ENCODE measurements at places on chromosomes 12 and 14. TPM values are rescaled to one million over a fixed set of nuclear protein-coding genes. Genes with fewer than 3 reads are reported as not detected.

GRCh38 chr14:24054324-24054641 lies 2.5 kb downstream of the CARMIL3 start:
- DNase-seq, result no peak
- no peak overlapping the region for H3K27ac ChIP-seq
- H3K27me3 ChIP-seq, result peaks cover 5% of the 10 kb centered on the region
- H3K36me3 ChIP-seq, result no peaks in the 10 kb centered on the region
- no peak overlapping the region for H3K4me3 ChIP-seq
- no peaks in the 10 kb centered on the region for H3K4me1 ChIP-seq

- DNase-seq, result no peak
- H3K27me3 ChIP-seq, result peaks cover 100% of the 10 kb centered on the region
- no peak overlapping the region for H3K27ac ChIP-seq
- H3K4me1 ChIP-seq, result peaks cover 9% of the 10 kb centered on the region
- no peak overlapping the region for H3K4me3 ChIP-seq
- H3K36me3 ChIP-seq, result no peaks in the 10 kb centered on the region
Measured at GRCh38 chr12:53994264-53995001, 5.5 kb upstream of the HOXC9 start.

GRCh38 chr12:131635491-131636122 lies 75.3 kb upstream of the SFSWAP start:
- no peak for DNase-seq
- H3K27me3 ChIP-seq, result no peaks in the 10 kb centered on the region
- H3K27ac ChIP-seq, result no peak overlapping the region
- no peaks in the 10 kb centered on the region for H3K36me3 ChIP-seq

DNA sequence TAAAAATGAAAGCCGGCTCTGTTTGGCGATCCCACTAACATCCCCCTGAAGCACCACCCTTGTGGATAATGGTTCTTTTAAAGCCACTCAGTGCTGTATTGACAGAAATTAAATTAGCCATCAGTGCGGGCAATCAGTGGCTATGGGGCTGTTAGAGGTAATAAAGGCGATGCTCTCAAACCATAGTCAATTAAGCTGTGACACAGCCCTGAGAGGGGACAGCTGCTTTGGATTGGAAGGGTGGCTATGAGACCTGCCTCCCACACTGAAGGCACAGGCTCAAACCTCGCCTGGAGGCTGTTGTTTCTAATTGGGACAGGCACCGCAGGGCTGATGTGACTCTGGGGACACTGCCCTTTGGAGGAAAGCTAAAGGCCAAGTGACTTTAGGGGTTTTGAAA lies 562.2 kb downstream of the VRK1 start:
- H3K27me3 ChIP-seq, result no peaks in the 10 kb centered on the region
- H3K27ac ChIP-seq, result no peak overlapping the region
- no peak overlapping the region for H3K4me3 ChIP-seq
- H3K36me3 ChIP-seq, result no peaks in the 10 kb centered on the region
- DNase-seq, result no peak
- H3K4me1 ChIP-seq, result no peaks in the 10 kb centered on the region

Gene PPP1R1A
- not detected for total RNA-seq

- no peaks in the 10 kb centered on the region for H3K36me3 ChIP-seq
- H3K27me3 ChIP-seq, result no peaks in the 10 kb centered on the region
- H3K4me1 ChIP-seq, result peaks cover 24% of the 10 kb centered on the region
- peak; percentile 65 for DNase-seq
Measured at GRCh38 chr14:69715725-69716477, 51.0 kb upstream of the SRSF5 start.

DNA sequence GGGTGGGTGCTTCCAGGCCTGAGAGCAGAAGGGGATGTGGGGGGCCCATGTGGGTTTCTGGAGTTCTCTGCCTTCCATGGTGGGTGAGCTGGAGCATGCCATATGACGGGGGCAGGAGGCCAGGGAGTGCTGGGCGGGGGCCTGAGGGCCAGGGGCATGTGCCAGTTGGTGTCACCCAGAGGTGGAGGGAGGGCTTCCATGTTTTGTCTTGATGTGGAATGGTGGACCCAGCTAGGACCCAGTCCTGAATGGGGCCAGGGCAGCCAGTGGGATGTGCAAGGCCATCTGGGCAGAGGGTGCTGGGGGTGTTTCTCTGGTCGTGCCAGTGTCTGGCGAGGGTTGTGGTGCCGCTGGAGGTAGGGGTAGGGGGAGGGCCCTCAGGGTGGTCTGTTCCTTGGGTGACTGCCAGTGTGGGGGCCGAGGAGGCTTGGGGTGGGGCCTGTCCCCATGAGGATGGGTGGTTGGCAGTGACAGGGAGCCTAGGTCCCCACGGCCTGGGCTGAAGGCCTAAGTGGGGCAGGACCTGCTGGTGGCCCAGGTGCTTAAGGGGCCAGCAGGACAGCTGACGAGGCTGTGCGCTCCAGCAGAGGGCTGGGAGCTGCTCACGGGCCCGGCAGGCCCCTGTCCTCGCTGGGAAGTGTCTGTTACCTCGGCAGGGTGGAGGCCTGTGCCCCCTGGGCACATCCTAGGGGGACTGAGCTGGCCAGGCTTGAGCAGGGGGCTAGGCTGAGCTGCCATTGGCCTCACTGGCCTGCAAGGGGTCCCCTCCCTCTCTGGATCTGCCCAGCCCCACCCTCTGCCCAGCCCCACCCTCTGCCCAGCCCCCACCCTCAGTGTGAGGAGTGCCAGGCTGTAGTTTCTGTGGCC lies 26.8 kb downstream of the CEP170B start:
- H3K27ac ChIP-seq, result no peak overlapping the region
- no peaks in the 10 kb centered on the region for H3K27me3 ChIP-seq
- DNase-seq, result peak; percentile 16
- no peaks in the 10 kb centered on the region for H3K4me1 ChIP-seq

DNA sequence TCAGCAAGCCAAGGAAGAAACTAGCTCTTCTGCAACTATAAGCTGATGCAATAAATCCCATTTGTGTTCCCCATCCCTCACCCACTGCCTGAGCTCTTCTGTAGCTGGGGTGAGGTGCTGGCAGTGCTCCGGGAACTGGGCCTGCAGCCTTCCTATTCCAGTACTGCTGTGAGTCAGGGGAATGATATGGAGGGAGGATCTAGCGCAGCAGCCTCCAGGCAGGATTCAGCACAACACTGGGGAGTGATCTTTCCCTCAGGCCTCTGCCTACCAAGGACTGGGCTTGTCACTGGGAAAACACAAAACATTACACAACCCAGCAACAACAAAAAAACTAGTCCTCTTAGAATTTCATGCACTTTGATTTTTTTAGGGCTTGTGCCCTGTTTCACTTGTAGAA lies 58.7 kb downstream of the ST8SIA1 start:
- no peak overlapping the region for H3K4me3 ChIP-seq
- H3K4me1 ChIP-seq, result no peaks in the 10 kb centered on the region
- no peaks in the 10 kb centered on the region for H3K27me3 ChIP-seq

DNA sequence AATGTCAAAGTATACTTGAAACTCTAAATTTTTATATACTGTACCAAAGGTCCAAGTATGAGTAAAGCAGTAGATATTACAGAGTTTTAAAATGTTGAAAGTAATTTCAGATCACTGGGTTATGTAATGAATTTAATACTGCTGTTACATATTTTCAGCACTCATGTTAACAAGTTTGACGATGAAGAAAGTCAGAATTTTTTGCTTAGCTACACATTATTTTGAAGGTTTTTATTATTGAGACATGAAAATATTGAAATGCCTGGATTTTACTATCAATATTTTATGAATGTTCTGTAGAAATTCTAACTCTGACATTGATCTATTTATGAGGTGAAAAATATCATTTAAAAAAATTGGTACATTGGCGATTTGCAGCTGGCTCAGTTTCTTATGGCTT lies 1030.3 kb downstream of the FSCB start:
- no peaks in the 10 kb centered on the region for H3K27me3 ChIP-seq
- DNase-seq, result no peak
- no peak overlapping the region for H3K4me3 ChIP-seq
- no peaks in the 10 kb centered on the region for H3K36me3 ChIP-seq
- no peak overlapping the region for H3K27ac ChIP-seq

Gene ZFC3H1
- total RNA-seq, result 38.8 TPM

- H3K36me3 ChIP-seq, result peaks cover 4% of the 10 kb centered on the region
- H3K27me3 ChIP-seq, result peaks cover 56% of the 10 kb centered on the region
- no peak overlapping the region for H3K27ac ChIP-seq
Measured at GRCh38 chr12:49093792-49094159, 825 bp downstream of the DHH start.

GRCh38 chr12:4440187-4440941 lies 5.3 kb downstream of the FGF6 start:
- no peaks in the 10 kb centered on the region for H3K4me1 ChIP-seq
- no peak overlapping the region for H3K27ac ChIP-seq
- peak; percentile 4 for DNase-seq
- H3K27me3 ChIP-seq, result no peaks in the 10 kb centered on the region
- no peak overlapping the region for H3K4me3 ChIP-seq

Gene C14orf39
- total RNA-seq, result not detected

Gene KRT71
- not detected for total RNA-seq

Gene LIN7A
- total RNA-seq, result 1.8 TPM

Gene KRT6A
- not detected for total RNA-seq

Gene REM2
- 0.30 TPM for total RNA-seq

Gene OVCH1
- total RNA-seq, result not detected

DNA sequence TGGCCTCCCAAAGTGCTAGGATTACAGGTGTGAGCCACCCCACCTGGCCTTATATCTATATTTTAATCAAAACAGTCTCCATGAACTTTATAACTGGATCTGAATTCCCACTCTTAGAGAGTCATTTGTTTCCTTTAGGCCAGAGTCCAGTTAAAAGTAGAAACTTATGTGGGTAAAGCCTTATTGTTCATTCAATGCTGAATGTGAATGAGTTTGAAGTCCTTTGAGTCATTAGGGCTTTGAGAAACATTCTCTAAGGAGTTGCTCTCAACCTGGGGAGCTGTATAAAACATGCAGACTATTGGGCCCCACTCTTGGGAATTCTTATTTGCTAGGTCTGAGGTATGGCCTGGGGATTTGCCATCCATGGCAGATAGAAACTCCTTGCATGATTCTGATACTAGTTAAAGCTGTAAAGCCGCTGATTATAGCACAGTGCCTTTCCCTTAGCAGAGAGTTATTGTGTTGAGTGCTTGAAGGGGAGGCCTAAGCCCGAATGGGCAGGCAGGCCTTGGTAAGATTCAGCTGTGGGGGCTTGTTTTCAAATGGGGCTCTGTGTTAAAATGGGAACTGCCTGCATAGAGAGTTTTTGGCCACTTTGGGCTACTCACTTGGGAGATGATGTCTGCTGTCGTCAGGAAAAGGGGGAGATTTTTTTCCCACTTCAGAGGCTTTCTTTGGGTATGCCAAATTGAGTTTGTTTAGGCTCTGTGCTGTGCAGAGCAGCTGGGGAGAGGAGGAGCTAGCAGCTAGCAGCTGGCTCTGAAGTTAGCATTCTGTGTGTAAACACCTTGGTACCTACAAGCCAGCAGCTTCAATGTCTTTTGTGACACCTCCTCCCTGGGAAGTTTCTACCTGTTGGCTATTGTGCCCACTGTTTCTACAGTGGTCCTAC lies 117.5 kb downstream of the DACT1 start:
- H3K36me3 ChIP-seq, result no peaks in the 10 kb centered on the region
- peak; percentile 28 for DNase-seq
- H3K27ac ChIP-seq, result peak overlapping the region; percentile 19

- H3K27me3 ChIP-seq, result peaks cover 16% of the 10 kb centered on the region
- DNase-seq, result no peak
- peaks cover 4% of the 10 kb centered on the region for H3K4me1 ChIP-seq
Measured at GRCh38 chr14:70183991-70184390, 4.8 kb downstream of the SLC8A3 start.

Gene CISTR
- total RNA-seq, result not detected

Measured in colonic mucosa (tissue), 4 donors.